ENCODE measurements at places on chromosomes 5 and 9.
A peak's percentile ranks its signal among the peaks of the same experiment; 100 is the strongest.

DNA sequence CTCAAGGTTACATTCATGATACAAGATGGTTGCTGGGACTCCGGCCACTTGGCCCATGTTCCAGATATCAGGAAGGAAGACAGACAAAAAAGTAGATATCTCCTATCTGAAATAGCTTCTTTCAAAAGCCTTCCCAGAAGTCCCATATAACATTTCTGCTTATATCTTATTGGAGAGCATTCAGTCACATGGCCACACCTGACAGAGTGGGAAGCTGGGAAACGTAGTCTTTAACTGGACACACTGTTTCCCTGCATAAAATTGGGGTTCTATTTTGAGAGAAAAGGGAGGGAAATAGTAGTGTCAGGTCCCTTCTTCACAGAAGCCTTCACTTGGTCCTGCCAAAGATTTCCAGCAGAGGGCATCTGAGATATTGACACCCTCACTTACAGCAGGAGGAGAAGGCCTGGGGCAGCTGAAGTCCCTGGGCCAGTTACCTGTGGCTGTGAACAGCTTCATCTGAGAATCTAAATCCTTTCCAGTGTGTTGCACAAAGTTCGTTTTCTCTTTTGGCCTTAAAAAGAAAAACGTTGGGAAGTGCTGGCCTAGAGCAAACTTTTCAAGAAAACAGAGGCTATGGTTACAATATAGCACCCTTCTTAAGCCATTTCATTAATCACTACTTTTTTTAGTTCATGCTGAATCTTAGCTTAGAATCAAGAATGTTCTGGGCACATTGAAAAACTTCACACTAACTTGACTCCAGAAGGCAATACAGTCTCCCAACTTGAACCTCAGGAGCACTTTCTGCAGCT is 33.5 kb downstream of the SPEF2 start:
- peak; percentile 38 for DNase-seq

- no peak for DNase-seq
Measured at GRCh38 chr5:54136516-54137440, 173.6 kb downstream of the ARL15 start.

DNA sequence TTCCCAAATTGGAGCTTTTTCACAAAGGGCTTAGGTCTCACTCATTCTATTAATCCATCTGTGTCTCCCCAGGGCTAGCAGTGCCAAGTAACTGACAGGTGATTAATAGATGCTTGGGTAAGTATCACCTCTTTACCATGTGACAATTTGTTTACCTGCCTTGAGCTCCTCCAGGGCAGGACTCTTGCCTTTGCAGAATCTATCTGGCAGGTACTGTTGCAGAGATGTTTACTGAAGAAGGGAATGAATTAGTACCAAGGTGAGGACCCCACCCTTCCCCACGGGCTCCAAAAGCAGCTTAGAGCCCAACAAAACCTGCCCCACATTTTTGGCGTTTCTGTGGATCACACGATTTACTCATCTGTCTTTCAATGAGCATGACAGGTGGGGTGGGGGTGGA is 698 bp upstream of the TGFBI start:
- DNase-seq: no peak

DNA sequence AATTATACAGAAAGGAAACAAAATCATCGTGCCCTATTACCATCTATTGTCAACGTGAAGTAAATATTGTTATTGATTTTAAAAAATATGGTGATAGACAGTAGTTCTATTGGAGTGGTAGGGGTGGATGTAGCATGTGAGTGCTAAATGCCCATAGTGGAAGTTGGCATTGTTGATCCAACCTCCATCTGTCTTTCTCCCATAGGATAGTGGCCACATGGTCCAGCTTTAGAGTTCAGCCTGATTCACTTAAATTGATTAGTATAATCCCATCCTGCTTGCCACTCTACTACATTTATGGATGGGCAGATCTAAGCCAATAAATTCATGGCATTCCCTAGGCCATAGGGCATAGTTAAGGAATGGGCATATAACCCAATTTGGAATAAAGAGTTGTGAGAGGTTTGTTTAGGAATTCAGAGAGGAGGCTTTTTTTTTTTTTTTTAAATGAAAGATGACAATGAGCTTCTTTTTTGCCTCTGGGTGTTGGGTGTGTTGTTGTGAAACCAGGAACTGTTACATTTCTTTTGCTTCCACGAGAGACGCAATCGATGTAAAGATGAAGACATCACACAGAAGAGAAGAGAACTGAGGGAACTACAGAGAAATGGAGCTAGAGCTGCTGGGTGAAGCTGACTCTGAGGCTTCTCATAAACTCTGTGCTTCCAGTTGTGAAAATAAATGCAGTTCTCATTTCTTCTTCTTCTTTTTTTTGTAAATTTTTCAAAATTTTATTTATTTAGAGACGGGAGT is 12.5 kb upstream of the CHD1 start:
- DNase-seq: no peak
